Activated CD4-positive, alpha-beta T cell treated with anti-CD3 and anti-CD28 coated beads, Interleukin-2, amount 50 U/mL, for 16 hours (primary cell): ENCODE measurements at places on chromosomes 5 and 9.

DNA sequence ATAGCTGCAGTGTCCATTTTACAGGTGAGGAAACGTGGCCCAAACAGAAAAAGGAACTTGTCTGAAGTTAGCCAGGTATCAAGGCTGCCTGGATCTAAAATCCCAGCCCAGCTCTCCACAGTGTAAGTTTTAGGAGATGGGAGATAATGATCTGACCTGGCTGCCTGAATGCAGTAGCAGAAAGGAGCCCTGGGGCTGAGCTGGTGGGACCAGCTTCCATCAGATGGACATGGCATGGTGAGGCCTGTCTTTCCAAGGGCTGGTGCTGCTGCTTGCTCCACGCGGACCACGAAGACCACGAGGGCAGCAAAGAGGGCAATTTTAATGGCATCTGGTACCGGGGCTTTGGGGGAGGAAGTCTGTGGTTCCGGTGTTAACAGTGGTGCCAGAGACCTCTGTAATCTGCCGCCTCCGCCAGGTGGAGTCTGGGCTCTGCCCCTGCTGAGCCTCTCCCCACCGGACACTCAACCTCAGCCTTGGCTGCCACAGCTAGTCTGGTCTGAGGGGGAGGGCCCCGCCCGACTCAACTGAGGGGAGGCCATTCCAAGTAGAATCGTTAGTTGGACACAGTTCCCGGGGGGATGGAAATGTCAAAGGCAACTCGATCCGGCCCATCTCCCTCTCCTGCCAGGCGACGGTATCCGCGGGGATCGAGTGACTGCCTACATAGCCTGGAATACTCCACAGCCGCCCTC, 650 bp downstream of the MYORG start:
- peak; percentile 52 for DNase-seq

- DNase-seq = no peak
Observed at GRCh38 chr9:27628311-27628710, 55.0 kb upstream of the C9orf72 start.

DNA sequence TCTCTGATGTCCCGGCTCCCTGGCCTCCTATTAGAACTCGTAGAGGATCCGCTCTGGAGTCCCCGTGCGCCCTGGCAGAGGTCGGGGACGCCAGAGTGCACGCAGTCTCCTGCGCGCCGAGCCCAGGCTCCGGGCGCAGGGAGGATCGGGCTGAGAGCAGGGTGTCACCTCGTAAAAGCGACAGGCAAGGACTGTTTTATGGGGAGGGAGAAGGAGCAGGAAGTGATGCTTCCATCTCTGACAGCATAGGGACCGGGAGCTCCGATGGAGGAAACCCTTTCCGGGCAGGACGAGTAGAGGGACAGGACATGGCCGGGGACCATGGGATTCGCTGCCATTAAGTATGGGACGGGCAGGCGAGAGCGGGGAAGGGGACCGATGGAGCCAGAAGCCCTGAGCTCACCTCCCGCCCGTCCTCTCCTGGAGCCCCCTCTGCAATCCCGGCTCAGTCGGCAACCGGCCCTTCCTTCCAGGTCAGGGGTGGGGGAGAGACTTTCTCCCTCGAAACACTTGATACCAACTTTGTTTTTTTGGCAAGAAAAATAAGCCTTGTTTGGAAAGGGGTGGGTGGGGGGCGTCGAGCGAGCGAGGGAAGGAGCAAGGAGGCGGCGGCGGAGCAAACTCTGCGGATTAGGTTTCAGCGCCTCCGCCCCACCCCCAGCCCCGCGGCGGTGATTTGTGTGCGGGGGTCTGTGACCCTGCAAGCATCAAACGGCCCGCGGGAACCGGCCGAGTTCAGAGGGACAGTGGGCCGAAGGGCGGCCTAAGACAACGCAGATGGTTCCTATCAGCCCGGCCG, 12.6 kb downstream of the LMX1B start:
- no peak for DNase-seq

DNA sequence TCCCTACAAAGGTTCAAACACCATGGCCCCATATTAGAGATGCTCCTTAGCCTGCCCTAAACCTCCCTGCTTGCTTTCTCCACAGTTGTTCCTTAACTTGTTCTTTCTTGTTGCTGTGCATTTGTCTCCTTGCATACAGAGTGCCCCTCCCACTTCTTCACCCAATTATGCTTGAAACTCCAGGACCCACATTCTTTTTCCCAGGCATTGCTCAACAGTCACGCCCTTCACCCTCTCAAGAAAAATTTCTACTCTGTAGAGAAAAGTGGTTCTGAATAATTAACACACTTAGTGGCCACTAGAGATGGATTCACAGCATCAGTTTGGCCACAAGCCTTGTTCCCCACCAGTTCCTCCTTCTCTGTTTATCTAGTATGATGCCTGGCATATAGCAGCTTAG, 57.7 kb downstream of the NREP start:
- DNase-seq = no peak

- no peak for DNase-seq
Observed at GRCh38 chr5:35151146-35151920, 79.0 kb downstream of the PRLR start.

DNA sequence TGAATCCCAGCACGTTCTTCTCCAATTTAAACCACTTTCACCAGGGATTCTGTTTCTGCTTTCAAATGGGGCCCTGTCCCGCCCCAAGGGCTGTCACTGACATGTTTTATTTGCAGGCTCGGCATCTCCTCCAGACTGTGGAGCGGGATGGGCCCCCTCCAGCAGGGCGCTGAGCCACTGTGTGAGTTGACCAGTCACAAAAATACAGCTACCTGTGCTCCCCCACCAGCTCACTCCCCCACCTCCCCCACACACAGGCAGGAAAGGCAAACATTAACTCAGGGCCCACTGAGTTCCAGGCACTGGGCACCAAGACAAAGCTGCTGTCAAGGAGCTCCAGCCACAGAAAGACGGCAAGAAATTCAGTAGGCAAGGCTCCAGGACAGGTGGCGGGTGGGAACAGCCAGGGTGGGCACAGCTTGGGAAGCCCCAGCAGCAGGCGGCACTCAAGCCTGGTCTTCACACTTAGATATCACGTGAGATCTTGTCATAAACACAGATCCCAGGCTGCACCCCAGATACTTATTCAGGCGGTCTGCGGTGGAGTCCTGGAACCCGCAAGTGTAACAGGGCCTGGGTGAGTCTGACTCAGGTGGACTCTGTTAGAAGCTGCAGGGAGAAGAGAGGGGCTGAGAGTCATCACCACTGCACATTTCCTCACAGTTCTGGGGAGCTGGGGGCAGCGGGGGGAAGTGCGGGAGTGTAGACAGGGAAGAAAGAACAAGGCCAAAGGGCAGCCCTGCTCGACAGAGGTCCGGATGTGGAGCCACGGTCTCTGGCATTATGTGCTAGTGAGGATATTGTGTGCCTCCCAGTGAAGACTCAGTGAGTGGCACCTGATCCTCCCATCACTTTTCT, 44.7 kb downstream of the OR2V1 start:
- no peak for DNase-seq

- DNase-seq = no peak
Observed at GRCh38 chr5:158326256-158326655, 467.3 kb upstream of the CLINT1 start.

DNA sequence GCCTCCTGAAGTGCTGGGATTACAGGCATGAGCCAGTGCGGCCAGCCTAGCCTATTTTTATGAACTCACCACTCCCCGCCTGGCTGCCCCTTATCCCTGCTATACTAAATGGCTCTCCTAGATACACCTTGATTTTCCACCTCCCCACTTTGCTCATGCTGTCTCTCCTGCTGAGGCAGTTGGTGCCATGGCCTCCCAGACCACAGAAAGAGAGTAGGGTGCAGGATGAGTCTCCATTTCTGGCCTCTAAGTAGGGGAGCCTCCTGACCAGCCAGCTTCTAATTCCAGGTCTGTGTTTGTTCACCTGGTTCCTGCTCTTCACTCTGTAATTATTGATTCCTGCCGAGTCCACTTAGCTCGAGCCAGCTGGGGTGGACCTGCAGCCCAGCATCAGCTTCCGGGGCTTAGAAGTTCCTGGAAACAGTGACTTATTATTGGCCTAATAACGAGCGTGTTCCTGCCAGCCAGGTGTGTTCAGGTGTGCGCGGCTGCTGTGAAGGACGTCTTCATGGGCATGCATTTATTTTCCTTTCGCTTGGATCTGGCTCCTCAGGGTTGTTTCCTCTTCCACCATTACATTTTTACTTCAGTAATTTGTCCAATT, 34.0 kb downstream of the ZNF618 start:
- no peak for DNase-seq

GRCh38 chr5:169629847-169630548, 7.1 kb upstream of the DOCK2 start:
- peak; percentile 72 for DNase-seq

DNA sequence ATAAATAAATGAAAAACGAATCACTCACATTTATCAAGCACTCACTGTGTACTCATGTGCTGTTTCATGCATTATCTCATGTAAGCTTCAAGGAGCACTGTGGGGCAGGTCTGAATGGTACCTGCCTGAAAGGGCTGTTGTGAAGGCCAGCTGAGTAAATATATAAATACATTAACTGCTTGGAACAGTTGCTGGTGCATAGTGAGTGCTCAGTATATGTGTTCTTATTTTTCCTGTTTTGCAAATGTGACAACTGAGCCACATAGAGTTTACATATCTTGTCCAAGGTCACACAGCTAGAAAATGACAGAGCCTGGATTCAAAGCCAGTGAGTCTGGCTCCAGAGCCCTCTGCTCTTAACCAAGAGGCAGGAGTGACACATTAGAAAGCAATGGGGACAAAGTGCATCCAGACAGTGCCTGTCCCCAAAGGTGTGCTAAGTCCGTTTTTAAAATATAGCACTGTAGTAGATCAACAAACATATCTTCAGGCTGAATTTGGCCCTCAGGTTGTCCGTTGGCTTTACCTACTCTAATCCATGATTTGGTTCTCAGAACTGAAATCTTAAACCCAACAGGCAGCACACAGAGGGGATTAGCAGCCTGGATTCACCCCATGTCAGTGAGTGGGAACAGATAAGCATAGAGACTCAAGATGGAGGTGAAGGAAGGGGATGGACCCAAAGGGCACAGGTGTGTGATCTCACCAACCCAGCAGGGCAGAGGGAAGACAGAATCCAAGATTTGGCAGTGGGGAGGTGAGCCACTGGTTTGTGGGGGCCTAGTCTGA, 70.8 kb downstream of the WWC1 start:
- no peak for DNase-seq

GRCh38 chr5:72848474-72849428, 32.3 kb downstream of the TNPO1 start:
- DNase-seq = peak; percentile 45

- no peak for DNase-seq
Observed at GRCh38 chr9:82127465-82127864, 138.9 kb downstream of the SPATA31D1 start.

DNA sequence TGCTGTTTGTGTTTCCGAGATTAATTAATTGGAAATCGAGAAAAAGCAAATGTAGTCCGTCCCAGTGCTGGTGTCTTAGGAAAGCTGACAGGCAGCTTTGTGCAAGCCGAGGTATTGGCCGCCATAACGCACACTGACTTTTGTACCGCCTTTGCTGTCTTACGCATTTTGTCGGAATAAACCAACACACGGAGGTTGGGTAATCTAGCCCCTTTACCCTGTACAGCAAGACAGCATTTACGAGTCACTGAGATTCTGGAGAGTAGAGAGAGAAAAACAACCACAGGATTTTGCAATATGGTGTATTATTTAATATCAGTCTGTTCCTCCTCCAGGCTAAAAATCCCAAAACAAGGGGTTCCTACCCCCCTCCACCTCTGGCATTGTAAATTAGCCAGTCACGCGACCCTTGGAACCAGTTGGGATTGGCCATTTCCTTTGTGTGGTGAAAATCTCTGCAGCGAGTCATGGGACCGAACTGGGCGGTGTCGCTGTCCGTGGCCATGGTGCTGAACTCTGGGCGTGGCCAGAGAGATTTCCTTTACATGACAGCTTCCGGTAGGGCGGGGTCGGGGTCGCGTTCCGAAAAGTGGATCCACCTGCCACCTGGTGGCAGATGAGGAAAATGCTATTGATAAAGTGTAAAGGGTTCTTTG, 10.3 kb upstream of the PCDHB1 start:
- DNase-seq = peak; percentile 74

GRCh38 chr5:51732304-51732703, 349.1 kb downstream of the ISL1 start:
- DNase-seq = no peak

DNA sequence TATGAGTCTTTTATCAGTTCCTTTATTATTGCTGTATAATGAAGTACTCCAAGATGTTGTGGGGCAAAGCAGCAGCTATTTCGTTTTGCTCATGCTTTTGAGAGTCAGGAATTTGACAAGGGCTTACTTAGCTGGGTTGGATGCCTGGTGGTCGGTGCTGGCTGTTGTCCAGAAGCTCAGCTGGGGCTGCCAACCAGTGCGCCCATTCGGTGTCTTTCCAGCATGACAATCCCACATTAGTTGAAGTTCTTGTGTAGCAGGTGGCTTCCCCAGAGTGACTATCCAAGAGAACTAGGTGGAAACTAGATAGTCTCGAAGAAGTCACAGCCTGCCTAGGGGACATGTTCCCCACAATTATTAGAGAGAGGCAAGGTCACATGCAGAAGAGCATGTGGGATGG, 3.4 kb upstream of the FLT4 start:
- no peak for DNase-seq

GRCh38 chr5:146620031-146620668, 104.2 kb upstream of the GPR151 start:
- no peak for DNase-seq

- DNase-seq = no peak
Observed at GRCh38 chr5:79318935-79319614, 83.1 kb downstream of the JMY start.

- no peak for DNase-seq
Observed at GRCh38 chr5:115022303-115022702, 147.4 kb downstream of the TRIM36 start.

- no peak for DNase-seq
Observed at GRCh38 chr5:112159435-112159834, 259.6 kb downstream of the EPB41L4A start.

- no peak for DNase-seq
Observed at GRCh38 chr9:117160254-117160653, 254.6 kb downstream of the ASTN2 start.

GRCh38 chr5:80656425-80656824, 1.6 kb upstream of the DHFR start:
- no peak for DNase-seq

DNA sequence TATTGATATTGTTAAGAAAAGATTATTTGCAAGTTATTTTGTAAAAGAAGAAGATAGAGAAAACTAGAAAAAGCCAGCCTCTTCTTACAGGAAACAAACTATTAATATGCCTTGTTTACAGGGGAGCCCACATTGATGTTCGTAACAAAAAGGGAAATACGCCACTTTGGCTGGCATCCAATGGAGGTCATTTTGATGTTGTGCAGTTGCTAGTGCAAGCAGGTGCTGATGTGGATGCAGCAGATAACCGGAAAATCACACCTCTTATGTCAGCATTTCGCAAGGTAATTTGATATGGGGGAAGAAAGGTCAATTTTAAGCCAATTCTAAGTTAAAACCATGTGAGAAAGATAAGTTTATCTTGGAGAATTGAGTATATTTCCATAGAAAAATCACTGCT, 37.6 kb upstream of the EIF4EBP3 start:
- no peak for DNase-seq

- DNase-seq = no peak
Observed at GRCh38 chr9:29126783-29127182, 1553.5 kb upstream of the C9orf72 start.

GRCh38 chr5:157033071-157033583, 25.8 kb downstream of the HAVCR1 start:
- DNase-seq = no peak

- no peak for DNase-seq
Observed at GRCh38 chr5:1106385-1107166, 5.3 kb downstream of the SLC12A7 start.
